ENCODE measurements at places on chromosomes 16 and 17.
A peak's percentile ranks its signal among the peaks of the same experiment; 100 is the strongest.

DNA sequence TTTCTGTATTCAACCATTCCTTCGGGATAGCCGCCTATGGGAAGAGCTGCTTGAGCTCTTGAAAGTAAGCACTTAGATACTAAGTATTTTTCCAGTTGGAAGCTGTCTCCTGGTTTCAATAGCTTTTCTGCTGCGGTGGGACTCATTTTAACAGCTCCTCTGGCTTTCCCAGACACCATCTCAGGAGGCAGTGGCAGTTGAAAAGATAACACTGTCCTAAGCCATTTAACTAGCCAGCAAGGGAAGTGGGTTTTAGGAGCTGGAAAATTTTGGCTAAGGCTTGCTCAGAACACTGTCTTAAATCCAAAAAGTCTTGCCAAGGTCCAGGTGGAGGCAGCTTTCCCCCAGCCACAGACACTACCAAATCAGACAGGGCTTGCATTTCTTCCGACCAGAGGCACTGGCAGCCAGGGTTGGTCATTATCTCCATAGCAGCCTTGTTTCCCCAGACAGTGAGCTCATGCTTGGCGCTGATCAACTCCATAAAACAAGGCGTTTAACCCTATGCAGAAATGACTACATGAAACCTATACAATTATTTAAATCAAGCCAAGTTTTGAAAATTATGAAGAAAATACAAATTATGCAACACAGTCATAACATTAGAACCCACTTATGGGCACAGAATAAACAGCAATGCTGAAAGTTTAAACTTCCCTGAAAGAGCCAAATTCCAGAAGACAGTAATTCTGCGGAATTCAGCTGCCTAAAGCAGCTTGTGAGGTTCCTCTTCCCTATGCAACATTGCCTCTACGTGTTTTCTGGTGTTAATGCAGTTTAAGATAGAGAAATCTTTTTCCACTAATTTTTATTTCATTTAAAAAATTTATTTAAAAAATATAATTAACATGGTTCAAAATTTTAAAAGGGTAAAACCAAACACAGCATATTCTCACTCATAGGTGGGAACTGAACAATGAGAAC lies 25.0 kb downstream of the GABARAPL2 start:
- peak; percentile 32 for DNase-seq

- no peak for DNase-seq
Measured at GRCh38 chr17:68719431-68719830, 118.3 kb upstream of the FAM20A start.

DNA sequence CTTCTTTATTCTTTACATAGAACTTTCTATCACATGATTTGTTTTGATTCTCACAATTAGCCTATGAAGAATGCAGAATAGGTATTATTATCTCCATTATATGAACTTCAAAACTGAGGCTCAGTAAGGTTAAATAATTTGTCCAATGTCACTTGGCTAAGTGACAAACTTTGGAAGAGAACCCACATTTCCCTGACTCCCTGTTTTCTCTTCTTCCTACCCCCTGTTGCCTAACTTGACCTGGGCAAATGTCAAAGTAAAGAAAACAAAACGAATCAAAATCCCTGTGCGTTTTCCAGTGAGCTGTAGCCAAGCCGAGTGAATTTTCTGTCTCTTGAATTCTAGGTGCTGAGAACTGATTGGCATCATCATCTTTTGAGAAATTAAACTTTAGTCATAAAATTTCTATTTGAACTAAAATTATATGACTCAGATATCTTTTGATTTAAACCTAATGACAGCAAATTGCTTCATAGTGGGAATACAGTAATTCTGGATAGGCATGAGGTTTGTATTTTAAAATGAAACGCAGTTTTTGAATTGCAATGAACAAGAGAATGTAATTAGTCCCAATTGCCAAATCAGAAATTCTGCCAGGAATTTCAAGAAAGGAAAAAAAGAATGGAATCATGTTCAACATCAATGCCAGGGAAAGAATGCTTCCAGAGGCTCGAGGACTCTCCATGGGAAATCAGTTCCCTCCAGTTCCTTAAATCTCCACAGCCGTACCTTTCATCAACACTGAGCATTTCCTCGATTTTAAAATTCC lies 4.6 kb upstream of the NACA2 start:
- DNase-seq: no peak

DNA sequence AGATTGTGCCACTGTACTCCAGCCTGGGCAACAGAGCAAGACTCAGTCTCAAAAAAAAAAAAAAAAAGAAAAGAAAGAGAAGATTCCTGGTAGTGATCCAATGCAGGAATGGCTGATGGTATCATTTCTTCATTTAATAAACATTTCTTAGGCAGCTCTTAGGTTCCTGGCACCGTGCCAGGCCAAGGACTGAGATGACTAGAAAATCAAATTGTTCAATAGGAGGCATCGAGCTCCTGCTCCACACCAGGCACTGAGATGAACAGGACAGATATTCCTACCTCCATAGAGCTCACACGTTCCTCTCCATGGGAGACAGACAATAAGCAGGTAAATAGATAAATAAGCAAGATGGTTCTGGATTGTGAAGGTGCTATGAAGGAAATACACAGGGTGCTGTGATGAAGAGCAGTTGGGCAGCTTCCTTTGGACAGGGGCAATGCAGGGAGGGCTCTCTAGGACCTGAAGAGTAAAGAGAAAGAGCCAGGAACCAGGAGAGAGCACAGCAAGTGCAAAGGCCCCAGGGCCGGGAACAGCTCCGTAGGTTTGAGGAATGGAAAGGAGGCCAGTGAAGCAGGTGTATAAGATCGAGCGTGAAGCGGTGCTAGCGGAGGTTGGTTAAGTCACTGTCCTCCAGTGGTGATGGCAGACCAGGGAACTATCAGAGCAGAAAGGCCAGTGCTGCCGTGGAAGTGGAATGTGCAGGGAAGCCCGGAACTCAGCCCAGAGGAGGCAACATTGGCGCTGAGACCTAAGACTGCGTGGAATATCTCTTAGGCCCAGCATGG lies 26.5 kb upstream of the CRHR1 start:
- no peak for DNase-seq

Measured in retinal pigment epithelial cell (primary cell).